ENCODE measurements at places on chromosomes 2 and 18. TPM values are rescaled to one million over a fixed set of nuclear protein-coding genes. Genes with fewer than 3 reads are reported as not detected.

The KCNIP3 gene
- not detected for total RNA-seq

DNA sequence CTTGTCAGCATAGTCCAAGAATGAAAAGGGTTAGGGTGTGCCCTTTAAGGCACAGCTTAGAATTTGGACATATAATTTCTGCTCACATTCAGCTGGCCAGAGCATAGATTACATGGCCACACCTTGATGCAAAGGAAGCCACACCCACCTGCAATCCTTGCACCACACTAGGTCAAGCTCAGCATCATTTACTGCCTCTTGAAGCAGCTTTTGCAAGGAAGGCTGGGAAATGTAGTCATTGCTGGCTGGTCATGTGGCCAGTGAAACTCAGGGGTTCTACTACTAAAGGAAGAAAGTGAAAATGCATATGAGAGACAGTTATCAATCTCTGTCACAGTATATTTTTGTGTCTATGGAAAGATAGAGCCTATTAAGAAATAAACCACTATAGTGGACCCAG is 159.3 kb downstream of the GFPT1 start:
- no peak for DNase-seq

- DNase-seq: no peak
Measured at GRCh38 chr18:48629730-48630324, 91.0 kb downstream of the CTIF start.

The IKZF2 gene
- total RNA-seq: 10.5 TPM

DNA sequence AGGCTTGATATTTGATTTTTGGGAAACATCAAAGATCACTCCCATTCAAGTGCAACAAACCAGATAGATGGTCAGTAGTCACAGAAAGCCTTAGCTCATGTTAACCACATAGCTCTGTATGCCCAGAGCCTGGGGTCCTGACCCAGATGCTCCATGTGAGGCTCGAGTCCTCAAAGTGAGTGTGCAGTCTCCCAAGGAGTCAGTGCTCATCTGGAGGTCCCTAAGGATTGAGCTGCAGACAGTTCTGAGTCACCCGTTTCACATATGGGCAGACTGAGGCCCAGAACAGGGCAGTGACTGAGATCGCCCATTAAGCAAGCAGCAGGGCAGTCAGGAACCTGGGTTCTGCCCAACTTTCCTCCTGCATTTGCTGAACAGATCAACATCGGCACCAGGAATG is 9.2 kb downstream of the TMEM37 start:
- DNase-seq: no peak

DNA sequence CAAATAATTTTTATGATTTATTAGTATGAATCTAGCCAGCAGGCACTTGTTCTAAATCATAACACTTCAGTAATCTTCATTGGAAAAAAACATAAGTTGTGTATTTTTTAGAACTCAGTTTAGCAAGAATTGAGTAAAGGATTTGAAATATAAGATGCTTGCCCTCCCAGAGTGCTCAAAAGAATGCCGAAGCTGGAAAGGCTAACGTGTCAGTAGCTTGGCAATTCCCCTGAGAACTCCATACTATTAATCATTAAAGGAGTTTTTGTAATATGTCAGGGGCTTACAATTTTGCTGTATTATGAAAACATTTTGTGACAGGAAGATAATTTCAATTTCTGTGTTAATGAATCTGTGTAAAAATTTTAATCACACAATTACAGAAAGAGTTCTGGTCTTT is 122.7 kb downstream of the GULP1 start:
- no peak for DNase-seq

The ABCG8 gene
- total RNA-seq: not detected

- peak; percentile 37 for DNase-seq
Measured at GRCh38 chr2:70087702-70088597, 673 bp downstream of the PCBP1 start.

- DNase-seq: no peak
Measured at GRCh38 chr2:160132761-160133160, 67.3 kb downstream of the ITGB6 start.

The FAM237A gene
- total RNA-seq: not detected

The UNC50 gene
- 35.9 TPM for total RNA-seq

DNA sequence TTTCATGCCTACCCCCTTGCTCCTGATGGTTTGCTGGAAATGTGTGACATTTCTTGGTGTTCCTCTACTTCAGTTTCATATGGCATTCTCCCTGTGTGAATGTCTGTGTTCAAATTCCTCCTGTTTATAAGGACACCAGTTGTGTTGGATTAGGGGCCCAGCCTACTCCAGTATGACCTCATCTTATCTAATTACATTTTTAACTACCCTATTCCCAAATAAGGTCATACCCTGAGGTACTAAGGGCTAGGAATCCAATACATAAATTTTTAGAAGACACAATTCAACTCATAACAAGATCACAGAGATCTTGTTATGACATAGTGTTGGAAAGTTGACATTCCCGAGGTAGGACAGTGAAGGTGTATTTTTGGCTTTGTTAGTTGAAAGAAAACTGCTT is 5.5 kb downstream of the FAM210A start:
- no peak for DNase-seq

DNA sequence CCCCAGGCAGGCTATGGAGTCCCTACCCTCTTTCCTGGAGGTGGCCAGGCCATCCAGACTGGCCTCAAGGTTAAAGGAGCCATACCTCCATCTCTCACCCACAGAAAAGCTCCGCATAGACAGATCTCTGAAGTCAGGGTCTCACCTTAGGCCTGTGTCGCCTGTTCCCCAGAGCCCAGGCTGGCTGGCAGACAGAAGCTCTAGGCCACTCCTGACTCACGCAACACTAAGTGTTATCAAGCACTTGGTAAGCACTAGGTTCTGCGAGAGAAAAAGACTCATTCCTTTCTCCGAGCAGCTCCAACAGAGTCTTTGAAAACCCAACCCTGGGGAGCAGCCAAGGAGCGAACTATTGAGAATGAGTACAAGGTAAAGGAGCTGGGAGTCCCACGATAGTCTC is 6.1 kb downstream of the SMAD7 start:
- DNase-seq: no peak

The LRATD1 gene
- total RNA-seq: 0.11 TPM

- no peak for DNase-seq
Measured at GRCh38 chr2:216206041-216206703, 97.0 kb downstream of the XRCC5 start.

DNA sequence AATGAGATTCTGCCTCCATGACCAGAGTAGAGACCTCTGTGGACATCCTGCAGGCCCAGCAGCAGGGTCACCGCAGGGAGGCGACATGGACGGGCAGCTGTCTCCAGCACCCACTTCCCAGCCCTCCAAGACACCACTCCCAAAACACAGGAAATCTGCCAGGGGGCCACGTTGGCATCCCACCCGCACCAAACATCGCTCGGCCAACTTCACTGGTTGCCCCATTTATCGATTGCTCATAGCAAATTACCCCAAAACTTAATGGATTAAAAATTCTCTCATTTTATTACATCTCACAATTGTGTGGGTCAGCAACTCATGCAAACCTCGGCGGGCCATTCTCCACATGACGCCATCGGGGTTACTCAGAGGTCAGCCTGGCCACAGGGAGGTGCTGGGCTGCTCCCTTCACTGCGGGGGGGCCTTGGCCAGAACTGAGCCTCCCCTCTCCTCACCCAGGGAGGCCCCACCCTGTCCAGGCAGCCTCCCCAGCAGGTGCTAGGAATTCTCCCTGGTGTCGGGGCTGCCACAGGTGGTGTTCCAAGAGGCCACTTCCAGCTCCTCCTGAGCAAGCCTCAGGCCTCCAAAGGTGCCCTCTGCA is 420.7 kb upstream of the MYT1L start:
- DNase-seq: no peak

The SPDYA gene
- 0.33 TPM for total RNA-seq

- no peak for DNase-seq
Measured at GRCh38 chr2:115483666-115484065, 1041.2 kb downstream of the DPP10 start.

The CRYBA2 gene
- not detected for total RNA-seq

DNA sequence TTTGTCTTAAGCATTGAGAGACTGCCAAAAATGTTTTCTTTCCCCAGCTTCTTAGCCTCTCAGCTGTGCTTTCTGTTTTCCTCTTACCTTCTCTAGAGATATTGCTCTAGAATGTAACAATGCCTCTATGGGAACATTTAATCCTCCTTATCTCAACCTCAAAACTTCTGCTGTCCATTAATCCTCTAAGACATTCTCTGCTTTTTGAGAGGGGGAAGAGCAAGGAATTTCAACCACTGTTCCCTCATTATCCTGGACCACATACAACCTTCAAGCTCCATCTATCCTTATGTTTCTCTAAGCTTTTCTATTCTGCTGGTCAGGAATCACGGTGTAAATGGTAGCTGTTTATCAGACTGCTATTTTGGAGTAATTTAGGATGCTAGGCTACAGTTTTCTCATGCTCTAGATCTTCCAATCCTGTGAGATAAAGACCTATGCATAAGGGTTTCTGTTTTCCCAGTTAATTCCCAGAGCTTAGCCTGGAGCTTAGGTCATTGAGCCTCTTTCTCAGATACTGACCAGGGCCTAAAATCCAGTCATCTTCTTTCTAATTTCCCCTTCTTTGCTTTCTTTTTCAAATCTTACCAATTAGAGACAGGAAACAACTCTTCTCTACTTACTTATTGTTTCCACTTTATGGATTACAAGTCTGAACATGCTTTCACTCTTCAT is 282.0 kb downstream of the CALCRL start:
- no peak for DNase-seq

- no peak for DNase-seq
Measured at GRCh38 chr2:162028511-162028910, 45.5 kb downstream of the DPP4 start.
